Right forelimb (tissue), 1 donor: ENCODE measurements at places on chromosomes 5 and 9.

DNA sequence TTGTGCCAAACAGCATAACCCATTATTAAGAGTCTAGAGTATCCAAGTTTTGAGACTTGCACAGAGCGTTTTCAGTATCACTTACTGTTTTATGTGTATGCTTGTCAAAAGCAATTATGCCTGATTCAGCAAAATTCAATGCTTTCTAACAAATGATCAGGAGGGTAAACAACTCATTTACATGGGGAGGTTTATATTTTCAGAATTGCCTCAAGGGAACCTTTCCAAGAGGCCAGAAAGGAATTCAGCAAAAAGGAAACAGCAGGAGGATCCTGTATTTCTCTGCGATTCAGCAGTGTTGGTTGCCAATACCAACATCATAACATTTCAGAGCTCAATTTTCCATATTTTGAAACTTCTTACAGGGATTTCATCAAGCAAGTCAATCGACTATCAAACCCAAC, 69.3 kb upstream of the DAB2 start:
- DNase-seq, result no peak

- DNase-seq, result no peak
Observed at GRCh38 chr5:44691802-44692201, 116.9 kb upstream of the MRPS30 start.

DNA sequence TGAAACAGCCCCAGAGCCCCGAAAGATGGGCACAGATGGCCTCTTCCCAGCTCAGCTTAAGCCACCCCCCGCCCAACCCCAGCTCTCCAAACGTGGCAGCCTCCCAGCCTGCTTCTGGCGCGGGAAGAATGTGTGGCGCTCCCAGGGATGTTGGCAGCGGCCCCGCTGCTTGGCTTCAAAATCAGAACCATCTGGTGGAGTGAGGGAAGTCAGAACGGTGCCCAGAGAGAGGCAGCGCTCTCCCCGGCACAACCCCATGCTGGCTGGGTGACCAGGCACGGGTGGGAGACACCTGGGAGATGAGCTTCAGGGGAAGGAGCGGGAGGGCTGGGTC, 72.7 kb upstream of the ORM1 start:
- DNase-seq, result peak; percentile 95

DNA sequence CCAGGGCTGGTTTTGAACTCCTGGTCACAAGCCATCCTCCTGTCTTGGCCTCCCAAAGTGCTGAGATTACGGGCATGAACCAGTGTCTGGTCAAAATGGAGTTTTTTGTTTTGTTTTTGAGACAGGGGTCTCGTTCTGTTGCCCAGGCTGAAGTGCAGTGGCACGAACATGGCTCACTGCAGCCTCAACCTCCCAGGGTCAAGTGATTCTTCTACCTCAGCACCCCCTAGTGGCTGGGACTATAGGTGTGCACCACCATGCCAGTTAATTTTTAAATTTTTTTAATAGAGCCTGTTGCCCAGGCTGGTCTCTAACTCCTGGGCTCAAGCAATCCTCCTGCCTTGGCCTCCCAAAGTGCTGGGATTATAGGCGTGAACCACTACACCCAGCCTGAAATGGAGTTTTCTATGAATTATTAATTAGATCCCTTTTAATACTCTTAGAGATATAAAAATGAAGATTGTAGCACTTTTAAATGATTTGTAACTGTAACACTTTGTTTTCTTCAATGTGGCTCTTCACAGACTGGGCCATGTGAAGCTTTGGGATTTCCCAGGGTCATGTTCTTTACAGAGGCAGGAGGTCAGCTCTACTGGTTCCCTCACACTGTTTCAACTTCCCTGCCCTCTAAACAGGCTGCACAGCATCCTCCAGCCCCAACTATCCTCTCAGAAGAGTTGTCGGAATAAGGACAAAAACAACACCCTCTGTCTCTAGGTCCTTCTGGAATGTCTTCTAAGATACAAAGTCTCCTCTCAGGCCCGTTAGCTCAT, 32.7 kb upstream of the SPARC start:
- DNase-seq, result no peak

DNA sequence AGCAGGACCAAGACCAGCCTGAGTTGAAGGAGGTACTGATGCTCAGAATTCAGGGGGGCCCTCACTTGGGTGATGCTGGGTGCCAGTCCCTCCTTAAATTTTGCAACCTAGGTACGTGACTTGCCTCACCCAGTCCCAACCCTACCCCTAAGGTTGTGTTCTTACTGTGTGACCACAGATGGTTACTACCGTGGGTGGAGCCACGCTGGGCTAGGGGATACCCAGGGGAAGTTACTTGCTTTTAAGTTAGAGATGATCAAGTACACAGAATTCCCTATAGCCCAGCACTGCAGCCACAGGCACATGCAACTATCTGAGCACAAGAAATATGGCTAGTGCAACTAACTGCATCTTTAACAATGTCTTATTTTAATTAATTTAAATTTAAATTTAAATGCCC, 32.9 kb downstream of the NXNL2 start:
- no peak for DNase-seq

DNA sequence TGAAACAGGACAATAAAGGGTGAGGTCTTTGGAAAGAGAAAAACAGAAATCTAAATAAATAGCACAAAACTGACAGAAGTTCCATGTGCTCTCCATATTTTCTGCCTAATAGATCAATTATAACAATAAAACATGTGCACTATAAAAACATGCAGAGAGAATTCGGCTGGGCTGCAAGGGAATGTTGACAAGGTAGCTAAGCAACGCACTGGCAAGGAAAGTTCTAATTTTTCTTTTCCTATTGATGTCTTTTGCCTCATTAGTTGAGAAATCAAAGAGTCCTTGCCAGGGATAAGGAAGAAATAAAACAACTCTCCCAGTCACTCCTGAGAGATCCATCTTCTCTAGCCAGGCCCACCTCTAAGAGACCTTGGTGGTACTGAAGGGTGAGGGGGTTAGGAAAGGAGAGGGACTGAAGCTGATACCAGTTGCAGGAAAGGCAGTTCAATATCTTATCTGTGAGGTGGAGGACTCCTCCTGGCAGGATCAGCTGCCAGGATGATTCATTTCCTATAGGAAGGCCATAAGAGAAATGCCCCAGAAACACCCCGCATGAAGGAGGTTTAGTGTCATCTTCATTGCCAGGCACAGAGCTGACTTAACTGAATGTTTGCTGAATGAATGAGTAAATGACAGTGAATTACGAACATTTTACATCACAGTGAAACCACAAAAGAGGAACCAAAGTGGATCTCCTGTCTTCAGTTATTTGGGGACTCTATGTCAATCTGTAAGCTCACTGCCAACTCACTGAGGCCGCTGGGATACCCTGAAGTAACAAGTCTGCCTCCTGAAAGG, 63.7 kb upstream of the IFNK start:
- no peak for DNase-seq

- no peak for DNase-seq
Observed at GRCh38 chr5:112355058-112355685, 63.9 kb downstream of the EPB41L4A start.

- no peak for DNase-seq
Observed at GRCh38 chr5:58752104-58752503, 169.2 kb downstream of the RAB3C start.

- DNase-seq, result no peak
Observed at GRCh38 chr5:73698011-73698410, 72.0 kb downstream of the ARHGEF28 start.

DNA sequence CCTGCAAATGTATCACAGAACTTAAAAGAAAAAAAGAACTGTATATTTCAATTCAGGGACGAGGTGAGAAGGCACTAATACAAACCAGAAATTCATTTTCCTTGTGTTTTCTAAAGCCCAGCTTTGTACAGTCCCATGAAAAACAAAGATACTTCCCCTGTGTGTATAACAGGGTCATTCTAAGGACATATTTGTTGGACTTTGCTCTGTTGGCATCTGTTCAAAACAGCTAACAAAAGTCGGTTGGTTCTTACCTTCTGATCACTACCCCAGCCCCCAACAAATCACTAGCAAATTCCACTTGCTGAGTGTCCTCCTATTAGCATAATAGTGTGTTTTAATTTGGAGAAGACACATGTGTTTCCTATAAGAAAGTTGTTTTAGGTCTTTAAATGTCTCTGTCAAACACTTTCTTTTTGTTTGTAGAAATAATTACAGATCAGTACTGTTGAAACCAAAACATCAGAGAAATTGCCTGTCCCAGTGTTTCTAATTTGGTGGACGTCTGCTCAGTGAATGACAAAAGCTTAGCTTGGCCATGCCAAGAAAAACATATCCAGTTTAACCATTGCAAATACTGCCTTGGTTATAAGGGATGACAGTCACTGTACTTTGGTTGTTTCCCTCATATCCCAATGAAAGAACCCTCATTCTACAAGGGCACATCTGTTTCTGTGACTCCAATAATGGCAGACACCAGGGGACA, 480.5 kb downstream of the EBF1 start:
- no peak for DNase-seq

DNA sequence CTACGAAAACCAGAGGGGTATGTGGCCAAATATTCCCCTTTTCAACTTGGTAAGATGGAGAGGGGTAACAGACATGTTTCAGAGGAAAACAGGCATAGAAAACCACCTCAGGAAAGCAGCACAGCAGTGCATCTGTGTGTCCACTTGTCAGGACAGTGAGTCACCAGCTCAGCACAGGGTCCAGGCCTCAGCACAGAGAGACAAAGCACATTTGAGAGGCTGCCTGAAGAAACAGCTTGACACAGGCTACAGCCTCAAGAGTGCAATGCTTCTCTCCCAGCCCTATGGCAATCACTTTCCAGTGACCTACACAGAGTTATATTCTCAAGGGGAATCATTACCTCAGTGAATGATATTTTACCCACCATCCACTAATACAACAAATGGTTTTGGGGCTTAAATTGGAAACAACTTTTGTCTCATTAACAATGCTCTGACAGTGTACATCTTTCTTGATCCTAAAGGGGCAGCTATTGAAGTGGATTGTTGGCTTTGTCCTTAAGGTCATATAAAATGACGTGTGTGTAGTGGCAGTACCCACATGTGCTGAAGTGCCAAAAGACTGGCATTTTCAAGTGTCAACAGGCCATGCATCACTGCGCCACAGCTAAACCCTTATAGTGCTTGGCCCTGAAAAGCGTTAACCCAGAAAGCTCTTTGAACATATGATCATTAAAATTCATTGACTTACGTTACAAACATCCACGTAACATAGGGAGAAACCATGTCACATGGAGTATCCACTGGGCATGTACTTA, 46.4 kb downstream of the ERMP1 start:
- DNase-seq, result no peak

DNA sequence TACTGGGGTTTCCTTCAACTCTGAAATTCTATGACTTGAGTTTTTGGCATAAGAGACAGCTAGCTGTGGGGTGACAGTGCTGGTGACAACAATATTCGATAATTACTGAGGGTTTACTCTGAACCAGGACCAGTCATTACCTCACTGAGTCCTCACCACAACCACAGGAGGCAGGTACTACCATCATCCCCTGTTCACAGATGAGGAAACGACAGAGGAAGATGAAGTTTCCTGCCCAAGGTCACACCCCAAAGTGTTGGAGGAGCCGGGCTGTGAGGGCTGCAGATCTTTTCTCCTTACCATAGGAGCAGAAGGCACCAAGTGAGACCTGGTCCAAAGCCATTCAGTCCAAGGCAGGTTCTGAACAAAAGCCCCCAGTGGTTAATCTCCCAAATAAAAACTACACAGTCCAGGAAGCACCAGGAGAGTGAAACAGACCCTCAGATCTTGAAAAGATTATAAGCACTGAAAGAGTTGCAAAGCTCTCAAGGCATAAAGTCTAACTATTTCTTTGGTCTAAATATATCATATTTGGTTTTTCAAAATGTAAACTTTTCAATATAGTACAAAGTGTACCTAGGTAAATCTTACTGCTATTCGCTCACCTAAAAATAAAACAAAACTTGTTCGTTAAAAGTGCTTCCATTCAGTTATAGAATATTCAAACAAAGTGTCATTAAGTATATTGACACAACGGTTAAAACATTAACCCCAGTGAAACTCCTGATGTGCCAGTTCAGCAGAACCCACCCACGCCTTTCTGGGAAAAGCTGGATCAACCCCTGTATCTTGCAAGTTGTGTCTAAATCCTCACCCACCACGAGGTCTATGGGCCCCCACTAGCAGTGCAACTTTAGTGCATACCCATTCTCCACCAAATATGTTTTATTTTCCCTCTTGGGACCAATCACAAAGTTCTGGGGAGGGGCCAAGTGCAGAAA, 82.6 kb upstream of the EQTN start:
- no peak for DNase-seq

DNA sequence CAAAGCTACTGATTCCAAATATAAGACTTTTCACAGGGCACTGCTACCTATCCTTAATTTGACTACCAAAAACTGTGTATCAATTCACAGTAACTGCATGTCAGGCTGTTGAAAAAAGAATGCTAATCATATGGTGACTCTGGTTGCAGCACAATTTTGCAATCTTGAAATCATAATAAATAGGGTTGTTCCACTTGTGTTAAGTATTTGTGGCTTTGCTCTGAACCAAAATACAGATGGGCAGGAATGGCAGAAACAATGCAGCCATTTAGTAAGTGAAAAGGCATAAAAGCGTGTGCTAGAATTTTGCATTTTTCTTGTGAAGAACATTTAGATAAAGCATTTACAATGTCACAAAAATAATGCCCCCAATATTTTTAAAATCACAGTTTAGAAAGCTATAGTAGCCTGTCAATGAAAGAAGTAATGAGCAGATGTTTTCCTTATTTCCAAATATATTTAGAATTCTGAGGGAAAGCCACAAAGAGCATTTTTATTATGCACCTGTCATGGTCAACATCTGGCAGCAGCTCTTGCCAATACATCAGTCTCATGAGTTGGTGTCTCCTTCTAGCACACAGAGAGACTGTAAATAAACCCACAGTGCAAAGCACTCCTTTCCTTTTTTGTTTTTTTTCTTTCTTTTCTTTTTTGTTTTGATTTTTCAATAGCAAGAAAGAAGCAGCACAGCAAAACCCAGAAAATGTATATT, 54.8 kb upstream of the PAM start:
- no peak for DNase-seq

- DNase-seq, result no peak
Observed at GRCh38 chr9:109463924-109464625, 34.0 kb downstream of the PTPN3 start.

DNA sequence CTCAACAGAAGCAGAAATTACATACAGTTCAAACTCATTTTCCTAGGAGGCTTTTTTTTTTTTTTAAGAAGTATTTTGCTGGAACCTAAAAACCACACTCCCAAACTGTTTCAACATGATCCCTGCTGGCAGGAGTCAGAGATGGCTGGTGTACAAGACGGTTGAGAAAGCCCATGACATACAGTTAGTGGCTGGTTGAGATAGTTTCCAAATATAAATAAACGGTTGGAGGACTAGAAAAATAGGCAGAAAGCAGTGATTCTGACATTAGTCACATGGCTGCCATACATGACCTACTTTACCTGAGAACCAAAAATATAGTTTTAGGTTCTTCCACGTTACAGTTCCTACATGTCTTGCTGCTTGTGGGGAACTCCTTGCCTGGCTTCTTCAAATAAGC, 31.7 kb upstream of the BASP1 start:
- peak; percentile 78 for DNase-seq
